ENCODE measurements at places on chromosomes 7 and 10.
A peak's percentile ranks its signal among the peaks of the same experiment; 100 is the strongest.

DNA sequence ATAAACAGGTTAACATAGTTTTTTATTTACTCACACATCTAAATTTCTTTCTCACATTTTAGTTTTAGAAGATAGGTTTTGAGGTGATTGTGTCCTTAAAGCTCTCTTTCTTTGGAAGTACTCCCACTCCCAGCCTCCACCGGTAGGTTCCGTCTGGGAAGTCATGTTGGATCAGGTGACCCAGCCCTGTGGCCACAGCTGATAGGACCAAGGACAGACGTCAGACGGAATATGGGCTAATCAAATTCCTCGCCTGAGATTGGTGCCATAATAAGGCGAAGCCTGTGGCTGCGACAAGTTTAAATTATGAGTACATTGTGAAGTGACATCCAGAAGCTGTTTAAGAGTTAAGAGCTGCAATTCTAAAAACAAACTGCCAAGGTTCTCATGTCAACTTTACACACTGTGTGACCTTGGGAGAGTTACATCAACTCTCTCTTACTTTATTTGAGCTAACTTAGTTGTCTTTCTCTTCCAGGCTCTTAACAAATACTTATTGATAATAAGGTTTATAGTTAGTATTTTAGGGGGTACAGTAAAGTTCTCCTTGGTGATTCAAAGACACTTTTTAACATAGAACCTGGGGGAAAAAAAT, 133.6 kb downstream of the NPY start:
- no peak for DNase-seq

DNA sequence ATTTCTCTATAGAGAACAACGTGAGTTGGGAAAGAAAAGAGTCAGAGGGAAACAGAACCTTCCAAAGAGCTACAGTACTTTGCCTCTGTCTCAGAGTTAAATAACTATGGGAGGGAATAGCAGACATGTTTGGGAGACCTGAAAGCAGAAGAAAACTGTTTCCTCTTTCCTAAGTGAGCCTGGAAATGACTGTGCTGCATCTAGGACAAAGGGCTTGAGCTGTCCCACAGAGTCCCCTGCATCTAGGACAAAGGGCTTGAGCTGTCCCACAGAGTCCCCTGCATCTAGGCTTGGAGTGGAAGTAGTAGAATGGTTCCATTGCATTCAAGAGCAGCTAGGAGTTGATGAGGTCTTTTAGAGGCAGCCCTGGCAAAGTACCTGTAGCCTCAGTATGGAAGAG, 149.7 kb downstream of the DKK1 start:
- DNase-seq = no peak

- DNase-seq = no peak
These were observed at the start of gene TUBAL3 for GRCh38 chr10:5404208-5405041. Gene TUBAL3 (minus strand): TSS chr10:5404828. CDS start chr10:5404792, 36 bp downstream.

DNA sequence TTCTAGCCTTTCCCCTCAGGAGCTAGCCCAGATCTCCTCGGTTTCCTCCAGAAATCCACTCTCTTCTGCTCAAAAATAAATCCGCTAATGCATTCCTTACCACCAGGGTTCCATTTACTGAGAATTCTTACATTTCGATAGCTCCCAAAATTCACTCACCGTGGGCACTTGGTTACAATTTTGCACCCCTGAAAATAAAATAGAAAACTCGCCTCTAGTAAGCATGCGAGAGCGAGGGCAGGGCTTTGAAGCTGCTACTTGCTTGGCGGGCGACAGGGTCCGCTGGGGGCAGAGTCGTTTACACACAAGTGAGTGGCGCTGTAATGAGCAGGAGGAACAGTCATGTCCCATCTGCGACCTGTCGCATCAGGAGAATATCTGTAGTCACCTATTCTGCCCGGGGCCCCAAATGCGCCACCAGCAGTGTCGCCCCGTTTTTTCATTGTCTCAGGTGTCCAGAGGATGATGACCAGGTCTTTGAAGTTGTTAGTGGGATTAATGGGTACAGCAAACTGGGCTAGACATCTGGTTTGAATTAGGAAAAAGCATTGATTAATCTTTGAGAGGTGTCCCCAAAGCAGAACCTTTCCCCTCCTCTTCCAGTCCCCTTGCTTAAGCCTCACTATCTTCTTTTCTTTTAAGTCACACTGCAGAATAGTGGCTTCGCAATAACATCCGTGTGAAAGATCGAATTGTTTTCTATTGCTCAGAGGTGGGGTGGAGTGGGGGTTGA, 1.2 kb upstream of the MEOX2 start:
- DNase-seq = no peak

DNA sequence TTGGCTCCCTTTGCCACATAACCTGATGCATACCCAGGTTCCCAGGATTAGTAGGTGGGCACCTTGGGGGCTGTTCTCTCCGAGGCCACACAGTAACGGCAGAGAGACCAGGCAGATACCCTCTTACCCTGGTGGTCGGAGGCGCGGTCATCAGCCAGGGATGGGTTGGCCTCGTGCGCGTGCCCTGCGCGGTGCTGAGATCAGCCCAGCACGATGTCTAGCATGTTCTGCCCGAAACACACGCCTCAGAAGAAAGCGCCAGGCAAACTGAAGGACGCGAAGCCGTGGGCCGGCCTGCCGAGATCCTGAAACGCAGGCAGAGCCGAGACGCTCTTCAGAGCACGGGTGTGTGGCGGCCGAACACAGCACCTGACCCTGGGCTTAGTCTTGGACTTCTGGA, 34.7 kb upstream of the CFAP46 start:
- no peak for DNase-seq

DNA sequence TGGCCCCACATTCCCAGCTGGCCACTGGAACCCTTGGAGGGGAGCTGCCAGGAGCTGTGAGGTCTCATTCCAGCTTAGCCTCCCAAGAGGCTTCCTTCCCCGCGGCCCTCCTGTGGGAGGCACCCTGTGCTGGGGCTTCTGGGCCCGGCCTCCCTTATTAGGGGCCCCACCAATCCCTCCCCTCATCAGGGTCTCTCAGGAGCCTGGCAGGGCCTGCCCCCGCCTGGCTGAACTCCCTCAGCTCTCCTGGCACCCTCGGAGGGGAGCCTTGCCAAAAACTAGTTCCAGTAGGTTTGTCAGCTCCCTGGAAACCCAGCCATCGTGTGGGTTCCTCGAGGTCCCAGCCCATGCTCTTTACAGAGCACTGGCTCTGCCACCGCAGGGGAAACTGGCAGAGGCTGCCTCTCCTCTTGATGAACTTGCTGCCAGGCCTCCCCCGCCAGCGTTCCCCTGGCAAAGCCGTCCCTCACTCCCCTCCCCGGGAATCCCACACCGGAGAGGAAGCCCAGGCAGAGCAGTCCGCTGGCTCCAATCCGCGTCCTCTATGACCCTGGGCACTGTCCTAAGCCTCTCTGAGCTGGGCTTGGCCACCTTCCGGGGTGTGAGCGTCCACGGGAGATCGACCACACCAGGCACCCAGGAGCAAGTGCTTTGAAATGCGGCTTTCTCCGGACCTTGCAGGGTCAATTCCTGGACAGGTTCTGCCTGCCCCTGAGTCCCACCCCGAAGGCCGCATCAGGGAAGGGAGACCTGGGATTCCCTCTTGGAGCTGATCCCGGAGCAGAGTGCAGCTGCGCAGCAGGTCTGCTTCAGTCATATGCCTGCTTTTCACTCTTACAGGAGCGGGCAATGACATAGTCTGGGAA, 139.8 kb downstream of the ARHGAP22 start:
- no peak for DNase-seq

- no peak for DNase-seq
These were observed 939.6 kb downstream of the NRG3 start for GRCh38 chr10:82814635-82815034.

DNA sequence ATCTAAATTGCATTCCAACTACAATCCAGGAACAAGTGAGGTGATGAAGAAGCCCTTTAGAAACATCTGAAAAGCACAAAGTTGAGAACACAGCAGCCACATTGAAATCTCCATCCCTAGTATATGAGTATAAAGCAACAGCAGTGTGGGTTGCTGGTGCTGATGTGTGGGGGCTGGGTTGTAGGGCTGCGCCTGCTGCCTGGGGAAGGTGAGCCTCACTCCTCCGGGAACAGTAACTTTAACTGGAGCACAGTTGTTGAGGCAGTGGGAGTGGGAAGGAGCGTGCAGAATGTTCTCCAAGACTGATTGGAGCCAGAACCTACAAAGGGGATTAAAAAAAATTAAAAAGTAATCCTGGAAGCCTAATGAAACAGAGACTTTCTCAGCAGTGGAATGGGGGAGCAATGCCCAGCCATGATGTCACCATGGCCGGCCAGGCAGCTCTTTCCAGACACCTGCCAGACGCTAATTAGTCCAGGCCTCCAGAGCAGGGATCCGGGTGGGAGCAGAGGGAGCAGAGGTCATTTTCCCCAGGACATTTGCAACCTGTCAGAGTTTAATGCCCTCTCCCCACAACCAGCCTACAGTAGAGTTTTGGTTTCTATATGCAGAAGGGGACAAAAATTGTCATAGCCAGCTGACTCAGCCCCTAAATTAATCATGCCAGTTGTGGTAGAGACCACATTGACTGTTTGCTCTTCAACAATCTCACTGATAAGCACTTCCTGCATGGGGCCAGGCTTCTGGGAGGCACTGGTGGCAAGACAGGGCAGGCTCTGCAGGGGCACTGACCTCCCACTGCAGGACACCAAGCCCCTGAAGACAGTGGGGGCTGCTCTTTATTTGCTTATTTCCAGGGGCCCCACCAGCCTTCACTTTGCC, 133.0 kb upstream of the ZNF32 start:
- no peak for DNase-seq

DNA sequence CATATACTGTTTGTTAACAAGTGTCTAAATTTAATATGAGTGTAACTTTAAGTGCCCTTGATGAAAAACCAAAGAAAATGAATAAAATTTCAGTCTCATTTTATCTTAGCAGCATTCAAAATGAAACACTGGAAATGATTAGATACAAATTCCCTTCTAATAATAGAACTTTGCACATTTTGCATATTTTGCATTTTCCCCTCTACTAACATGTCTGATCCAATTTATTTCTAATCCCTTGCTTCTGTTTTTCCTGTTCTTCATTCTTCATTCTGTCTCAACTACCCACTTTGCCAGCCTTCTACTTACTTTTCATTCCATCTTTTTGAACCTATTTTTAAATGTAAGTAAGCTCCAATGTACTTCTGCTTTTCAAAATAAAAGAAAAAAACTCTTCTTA, 42.7 kb upstream of the SEMA3D start:
- no peak for DNase-seq

- no peak for DNase-seq
These were observed 47.7 kb downstream of the LRRC20 start for GRCh38 chr10:70334526-70335245.

GRCh38 chr10:56583316-56583715, 222.3 kb upstream of the ZWINT start:
- DNase-seq = no peak

GRCh38 chr10:117275121-117275520, 34.2 kb downstream of the SLC18A2 start:
- no peak for DNase-seq

GRCh38 chr10:130014263-130015074, 50.4 kb upstream of the EBF3 start:
- DNase-seq = no peak

GRCh38 chr7:106813705-106814305, 51.3 kb upstream of the PIK3CG start:
- no peak for DNase-seq

GRCh38 chr10:79938728-79939406, 10.0 kb downstream of the SFTPD start:
- no peak for DNase-seq

- no peak for DNase-seq
These were observed 96.2 kb downstream of the GLRX3 start for GRCh38 chr10:130232166-130233034.

DNA sequence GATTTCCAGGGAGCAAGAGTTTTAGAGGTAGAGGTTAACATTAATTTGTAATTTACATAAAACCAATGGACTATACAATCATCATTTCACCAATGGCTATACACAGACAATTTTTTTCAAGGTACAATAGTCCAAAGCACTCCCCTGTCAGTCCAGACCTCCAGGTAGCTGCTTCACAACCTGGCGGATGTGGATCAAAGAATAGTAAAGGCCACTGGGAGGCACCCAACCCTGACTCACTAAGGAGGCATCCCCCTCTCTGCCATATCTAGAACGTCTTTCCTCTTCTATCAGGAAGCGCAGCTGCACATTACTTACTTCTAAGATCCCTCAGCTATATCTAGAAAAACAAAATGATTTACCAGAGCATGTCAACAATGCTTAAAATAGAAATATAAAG, 217.7 kb upstream of the AOAH start:
- no peak for DNase-seq

DNA sequence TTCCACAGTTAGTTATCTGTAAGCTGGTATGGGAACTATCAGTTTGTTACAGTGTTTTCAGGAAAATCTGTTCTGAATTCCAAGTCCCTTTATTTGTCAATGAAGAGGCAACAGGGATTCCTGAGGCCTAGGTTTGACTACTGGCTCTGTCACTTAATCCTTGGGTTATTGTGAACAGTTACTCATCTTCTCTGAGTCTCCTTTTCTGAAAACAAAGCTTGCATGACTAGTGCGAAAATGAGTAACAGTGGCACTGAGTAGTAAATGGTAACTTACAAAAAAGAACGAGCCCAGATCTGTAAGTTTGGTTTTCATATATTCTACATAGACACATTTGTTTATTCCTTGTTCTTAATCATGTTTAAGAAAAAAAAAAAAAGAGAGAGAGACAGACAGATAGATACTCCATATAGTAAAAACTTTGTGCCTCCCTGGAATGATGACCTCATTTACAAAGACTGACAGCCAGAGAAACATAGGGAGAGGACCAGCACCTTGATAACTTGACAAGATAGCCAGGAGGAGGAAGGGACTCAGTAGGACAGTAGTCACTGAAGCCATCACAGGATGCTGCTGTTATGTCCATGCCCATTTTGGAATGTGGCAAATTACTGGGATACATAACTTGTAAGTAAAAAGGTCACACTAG, 1.9 kb downstream of the MRPS33 start:
- peak; percentile 11 for DNase-seq

- no peak for DNase-seq
These were observed 749.1 kb upstream of the SORCS1 start for GRCh38 chr10:107913317-107914294.

GRCh38 chr7:128742206-128742605, 3.0 kb downstream of the CALU start:
- DNase-seq = peak; percentile 80

GRCh38 chr7:148722340-148723165, 23.9 kb downstream of the CUL1 start:
- DNase-seq = no peak

- no peak for DNase-seq
These were observed 20.8 kb downstream of the MYO3A start for GRCh38 chr10:25954851-25955250.

- DNase-seq = no peak
These were observed 83.0 kb downstream of the SGMS1 start for GRCh38 chr10:50540826-50541122.

DNA sequence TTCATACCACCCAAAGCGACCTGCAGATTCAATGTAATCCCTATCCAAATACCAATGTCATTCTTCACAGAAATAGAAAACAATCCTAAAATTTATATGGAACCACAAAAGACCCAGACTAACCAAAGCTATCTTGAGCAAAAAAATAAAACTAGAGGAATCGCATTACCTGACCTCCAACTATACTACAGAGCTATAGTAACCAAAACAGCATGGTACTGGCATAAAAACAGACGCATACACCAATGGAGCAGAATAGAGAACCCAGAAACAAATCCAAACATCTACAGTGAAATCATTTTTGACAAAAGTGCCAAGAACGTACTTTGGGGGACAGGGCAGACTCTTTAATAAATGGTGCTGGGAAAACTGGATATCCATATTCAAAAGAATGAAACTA, 16.9 kb upstream of the CUL1 start:
- DNase-seq = no peak
